COR-L47 (cell line): ENCODE measurements at places on chromosomes 6 and 20.
A peak's percentile ranks its signal among the peaks of the same experiment; 100 is the strongest.

- DNase-seq: no peak
Observed at GRCh38 chr6:7938562-7939183, 28.1 kb upstream of the TXNDC5 start.

- DNase-seq: no peak
Observed at GRCh38 chr20:39453890-39454289, 491.7 kb downstream of the DHX35 start.

- DNase-seq: no peak
Observed at GRCh38 chr20:41540459-41540858, 77.7 kb downstream of the CHD6 start.

GRCh38 chr6:125182237-125183008 lies 28.9 kb downstream of the TPD52L1 start:
- DNase-seq: no peak

- no peak for DNase-seq
Observed at GRCh38 chr6:155030148-155030720, 35.1 kb downstream of the TIAM2 start.

GRCh38 chr20:23245553-23246181 lies 104.9 kb upstream of the NXT1 start:
- DNase-seq: no peak

DNA sequence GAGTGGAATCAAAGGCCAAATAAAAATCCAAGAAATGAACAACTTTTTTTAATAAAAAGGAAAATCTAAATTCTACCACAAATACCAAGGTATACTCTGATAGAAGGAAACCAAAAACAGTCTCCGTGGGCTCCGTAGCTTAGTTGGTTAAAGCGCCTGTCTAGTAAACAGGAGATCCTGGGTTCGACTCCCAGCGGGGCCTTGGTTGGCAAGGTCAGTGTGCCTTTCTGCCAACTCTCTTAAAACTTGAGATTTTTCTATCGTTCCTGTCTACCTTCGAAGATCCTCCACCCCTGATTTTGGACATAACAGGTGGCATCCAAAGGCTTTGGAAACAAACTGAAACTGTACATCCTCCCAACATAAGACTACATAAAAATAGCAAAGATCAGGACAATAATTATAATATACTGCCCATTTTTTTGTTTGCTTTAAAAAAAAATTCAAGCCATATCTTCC lies 197.9 kb downstream of the TRIM27 start:
- no peak for DNase-seq

DNA sequence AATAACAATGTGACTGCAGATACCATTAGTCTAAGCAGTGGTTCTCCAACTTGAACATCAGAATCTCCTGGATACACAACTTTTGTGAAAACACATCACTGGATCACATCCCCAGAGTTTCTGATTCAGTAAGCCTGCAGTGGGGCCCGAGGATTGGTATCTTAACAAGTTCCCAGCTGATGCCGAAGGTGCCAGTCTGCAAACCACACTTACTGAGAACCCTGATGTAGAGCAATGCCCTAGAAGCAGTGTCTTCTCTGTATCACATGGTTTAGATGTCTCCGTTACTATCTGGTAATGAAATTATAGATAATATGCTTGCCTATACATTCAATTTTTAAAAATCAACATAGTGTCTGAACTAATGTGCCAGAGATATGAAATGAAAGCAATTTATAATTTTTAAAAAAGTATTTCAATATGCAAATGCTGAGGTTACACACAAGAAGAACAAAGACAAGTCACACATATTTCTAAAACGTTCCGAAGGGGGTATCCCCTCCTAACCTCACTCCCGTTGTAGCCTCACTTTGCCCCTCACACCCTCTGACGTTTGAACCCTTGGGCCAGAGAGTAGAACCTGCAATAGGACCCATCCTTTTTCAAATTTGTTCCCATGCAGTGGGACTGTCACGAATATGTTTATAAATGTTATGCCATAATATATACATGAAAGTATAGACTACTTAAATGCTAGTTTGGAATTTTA lies 115.4 kb upstream of the SAMD5 start:
- no peak for DNase-seq

DNA sequence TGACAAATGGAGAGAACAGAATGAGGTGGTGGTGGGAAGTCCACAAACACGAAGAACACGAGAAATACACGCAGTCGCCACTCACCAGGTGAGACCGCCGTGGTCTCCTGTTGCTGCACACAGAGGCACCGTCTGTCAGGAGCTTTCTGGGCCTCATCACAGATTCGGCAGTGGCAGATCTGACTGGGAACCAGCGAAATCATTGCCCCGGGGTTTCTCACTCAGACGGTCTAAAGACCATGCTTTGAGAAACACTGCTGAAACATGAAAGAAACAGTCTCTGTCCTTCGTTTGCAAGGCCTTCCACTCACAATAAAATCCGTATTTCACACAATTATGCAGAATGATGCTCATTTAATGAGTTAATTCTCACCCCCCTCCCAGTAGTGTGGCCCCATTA lies 130.9 kb upstream of the AFDN start:
- DNase-seq: no peak

DNA sequence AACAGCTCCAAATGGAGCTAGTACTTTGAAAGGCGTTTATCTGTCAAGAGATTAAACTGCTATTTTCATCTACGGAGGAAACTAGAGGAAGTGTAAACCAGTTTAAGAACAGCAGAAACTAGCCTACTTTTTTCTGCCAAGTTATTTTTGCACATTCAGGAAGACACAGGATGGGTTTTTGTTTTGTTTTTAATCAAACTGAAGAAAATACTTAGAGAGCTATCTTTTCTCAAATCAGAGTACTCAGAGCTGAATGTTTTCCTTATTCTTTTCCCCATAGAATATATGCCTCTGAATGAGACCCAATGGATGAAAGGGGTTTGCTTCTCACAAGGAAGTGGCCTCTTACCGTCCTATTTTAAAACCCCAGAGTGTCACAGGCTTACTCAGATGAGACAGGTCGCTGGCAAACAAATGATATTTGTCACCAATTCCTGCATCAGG lies 538.5 kb downstream of the CD83 start:
- DNase-seq: no peak

DNA sequence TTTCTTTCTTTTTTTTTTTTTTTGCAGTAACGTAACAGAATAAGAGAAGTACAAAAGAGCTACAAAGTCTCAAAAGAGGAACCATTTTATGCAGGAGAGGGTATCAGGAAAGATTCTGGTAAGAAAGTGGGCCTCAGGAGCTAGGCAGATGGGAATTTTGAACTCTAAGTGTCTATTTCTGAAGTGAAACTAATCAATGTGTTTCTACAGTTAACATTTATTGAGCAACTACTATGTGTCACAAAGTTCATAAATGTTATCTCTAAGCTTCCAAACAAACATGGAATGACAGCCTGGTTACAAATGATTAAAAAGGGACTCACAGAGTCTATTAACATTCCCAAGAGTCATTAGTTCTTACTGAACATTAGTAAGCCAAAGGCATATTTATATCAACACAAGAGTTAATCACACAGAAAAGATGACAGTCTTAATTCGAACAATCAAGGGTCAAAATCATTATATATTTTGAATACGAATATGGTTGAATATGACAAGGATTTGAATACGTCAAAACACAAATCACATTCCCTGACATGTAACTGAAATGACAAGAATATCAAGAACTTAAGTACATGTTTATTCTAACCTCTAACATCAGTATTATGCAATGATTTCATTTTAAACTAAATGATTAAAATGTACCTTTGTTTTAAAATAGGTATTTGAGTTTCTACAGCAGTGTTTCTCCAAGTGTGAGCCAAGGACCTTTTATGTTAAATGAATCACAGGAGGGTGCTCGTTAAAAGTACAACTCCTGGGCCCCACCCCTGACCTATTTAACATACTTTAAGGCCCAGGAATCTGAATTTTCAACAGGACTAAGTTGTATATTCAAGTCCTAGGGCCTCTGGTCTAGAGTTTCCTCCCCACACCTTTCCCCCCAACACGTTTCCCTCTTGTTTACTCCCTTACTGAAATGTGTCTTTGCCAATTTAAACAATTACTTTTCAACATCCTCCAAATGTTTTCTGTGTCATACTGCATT lies 89.7 kb downstream of the ATXN1 start:
- DNase-seq: no peak

- DNase-seq: no peak
Observed at GRCh38 chr6:33935439-33936080, 131.8 kb upstream of the MLN start.

- no peak for DNase-seq
Observed at GRCh38 chr6:105301072-105301503, 101.8 kb downstream of the PREP start.

DNA sequence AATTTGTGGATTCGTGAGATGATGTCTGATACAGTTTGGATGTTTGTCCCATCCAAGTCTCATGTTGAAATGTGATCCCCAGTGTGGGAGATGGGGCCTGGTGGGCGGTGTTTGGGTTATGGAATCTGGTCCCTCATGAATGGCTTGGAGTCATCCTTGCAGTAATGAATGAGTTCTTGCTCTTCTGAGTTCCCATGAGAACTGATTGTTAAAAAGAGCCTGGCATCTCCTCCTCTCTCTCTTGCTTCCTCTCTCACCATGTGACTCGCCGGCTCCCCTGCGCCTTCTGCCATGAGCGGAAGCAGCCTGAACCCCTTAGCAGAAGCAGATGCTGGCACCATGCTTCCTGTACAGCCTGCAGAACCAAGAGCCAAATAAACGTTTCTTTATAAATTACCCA lies 30.5 kb upstream of the RPP40 start:
- DNase-seq: no peak

DNA sequence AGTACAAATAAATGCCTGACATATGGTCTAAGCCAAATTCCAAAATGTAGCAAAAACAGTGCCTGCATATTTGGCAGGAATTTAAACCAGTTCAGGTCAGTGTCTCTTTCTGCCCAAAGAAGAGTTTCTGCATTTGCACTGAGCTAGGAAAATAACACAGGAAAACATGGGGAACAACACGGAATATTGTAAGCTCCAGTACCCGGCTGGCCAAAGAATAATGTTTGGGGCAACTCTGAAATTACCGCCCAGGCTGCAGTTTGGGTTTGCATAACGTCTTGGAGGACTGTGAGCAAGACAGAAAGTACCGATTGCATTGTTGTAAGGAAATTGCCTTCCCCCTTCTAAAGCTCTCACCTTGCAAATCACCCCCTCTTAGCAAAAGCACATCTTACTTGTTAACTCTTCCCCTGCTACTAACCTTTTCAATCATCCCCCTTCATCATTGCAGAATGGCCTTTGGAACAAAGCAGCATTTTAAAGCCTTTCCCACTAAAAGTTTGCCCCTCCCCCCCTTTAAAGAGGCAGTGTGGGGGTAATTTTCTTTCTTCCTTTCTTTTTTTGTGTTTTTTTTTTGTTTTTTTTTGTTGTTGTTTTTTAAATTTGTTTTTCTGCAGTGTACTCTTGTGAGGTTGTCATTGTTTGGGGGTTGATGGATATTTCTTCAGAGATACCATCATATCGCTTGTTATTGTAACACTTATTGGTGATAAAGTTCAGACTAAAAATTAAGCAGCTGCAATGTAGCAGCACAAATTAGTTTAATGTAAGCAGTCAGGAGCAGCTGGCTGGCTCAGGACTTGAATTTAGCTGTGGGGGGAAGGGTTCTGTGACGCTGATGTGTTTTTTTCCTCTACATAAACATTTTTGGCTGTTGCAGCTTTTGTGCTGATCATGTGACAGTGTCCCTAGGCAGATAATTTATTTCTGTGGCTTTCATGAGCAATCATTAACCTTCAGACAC lies 100.0 kb upstream of the CITED2 start:
- peak; percentile 14 for DNase-seq

GRCh38 chr6:148955441-148955840 lies 208.6 kb downstream of the UST start:
- no peak for DNase-seq

GRCh38 chr6:107801173-107801886 lies 22.8 kb downstream of the SCML4 start:
- DNase-seq: no peak

- DNase-seq: no peak
Observed at GRCh38 chr20:51573576-51574243, 31.2 kb upstream of the NFATC2 start.

DNA sequence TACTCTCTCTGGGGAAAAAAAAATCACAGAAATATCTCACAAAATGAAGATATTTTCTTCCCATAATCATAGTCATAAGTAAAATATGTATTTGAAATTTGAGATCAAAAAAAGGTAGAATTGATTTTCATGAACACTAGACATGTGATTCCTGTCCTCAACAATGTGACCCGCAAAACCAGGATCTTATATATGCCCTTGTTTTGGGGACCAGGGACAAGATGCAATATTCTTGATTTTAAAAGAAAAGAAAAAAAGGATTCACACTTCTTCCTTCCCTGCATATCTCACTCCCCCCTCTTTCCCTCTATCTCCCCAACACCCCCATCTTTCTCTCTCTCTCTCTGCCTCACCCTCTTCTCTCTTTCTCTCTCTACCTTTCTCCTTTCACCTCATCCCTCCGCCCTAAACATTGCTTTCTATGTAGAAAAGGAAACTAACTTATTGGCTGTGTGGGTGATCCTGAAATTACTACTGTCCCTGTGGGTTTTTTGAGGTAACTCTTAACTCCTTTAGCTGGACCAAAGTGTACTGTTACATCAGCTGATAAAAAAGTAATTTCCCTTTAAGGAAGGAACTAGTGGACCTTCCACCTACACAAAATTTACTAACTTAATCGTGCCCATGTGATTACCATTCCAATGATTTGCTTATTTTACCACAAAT lies 85.6 kb downstream of the AIG1 start:
- no peak for DNase-seq

DNA sequence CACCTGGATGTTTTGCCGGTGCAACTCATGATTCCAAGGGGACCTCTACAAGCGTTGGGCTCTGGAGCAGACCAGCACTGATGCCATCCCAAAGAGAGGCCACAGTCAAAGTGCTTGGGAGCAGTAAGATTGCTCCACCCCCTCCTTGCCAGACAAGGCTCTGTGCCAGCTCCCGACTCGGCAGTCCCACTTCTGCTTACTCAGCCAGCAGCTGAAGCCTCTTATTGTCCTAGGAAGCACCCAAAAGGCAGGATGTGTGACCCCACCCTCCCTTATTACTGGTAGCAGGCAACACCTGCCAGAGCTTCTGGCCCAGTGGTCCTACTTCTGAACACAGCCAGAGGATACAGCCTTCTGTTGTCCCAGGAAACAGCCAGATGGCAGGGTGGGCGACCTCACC lies 614.2 kb downstream of the TENT5A start:
- DNase-seq: peak; percentile 65

DNA sequence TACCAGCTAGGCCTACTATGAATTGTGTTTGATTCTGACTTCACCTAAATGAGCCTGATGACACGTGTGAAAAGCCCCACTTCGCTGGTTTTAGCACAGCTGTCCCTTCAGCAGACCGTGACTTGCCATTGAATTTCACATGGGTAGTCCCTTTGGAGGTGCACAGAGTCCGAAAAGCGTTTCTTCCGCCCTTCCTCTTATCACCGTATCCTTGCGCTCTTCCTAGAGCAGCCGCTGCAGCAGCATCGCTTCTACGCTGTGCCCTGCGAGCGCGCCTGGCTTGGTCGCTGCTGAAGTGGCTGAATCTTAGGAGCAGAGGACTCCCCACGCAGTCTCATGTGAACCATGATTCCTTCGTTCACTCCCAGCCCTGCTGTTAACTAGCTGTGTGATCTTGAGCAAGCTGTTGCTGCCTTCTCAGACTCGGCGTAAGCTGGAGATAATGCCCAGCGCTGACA lies 127.0 kb downstream of the PACRG start:
- DNase-seq: no peak
